ENCODE measurements at places on chromosomes 13 and 19.

- DNase-seq = no peak
Measured at GRCh38 chr13:46983881-46984280, 87.0 kb upstream of the HTR2A start.

DNA sequence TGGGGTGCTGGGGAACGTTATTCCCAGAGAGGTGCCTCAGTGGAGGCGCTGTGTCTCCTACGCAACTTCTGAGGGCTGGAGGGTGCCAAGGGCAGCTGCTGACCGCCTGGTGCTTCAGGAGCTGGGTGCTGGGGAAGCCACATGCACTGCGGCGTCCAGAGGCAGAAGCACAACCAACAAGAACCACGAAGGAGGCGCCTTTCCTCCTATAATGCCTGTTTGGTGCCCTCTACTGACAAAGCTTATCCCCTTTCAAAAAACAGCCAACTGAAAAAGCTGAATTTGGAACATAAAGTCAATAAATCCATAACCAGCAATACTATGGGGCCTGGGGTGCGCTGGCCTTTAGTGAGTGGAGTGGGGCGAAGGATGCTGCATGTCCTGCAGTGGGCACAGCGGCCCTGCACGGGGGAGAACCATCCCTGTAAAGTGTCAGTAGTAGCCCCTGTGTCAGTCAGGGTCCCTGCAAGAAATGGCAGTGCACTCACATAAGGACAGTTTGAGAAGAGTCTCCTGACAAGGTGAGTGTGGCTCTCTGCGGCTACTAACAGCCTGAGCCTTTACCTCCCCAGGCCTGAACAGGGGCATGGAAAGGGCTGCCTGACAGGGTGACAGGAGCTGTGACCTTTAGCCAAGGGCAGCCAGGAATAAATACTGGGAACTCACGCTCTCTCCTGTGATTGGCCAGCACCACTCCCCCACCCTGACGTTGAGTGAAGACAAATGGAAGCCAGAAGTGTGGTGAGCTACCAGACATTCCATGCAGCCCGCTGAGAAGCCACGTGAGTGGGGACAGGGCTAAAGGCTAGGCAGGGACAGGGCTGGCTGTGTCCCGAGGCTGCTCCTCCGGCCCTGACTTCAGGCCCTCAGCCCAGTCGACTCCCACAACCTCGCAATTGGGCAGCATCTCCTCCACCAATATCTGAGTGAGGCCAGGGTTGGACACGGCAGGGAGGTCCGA, 4.5 kb upstream of the B3GNT8 start:
- no peak for DNase-seq

DNA sequence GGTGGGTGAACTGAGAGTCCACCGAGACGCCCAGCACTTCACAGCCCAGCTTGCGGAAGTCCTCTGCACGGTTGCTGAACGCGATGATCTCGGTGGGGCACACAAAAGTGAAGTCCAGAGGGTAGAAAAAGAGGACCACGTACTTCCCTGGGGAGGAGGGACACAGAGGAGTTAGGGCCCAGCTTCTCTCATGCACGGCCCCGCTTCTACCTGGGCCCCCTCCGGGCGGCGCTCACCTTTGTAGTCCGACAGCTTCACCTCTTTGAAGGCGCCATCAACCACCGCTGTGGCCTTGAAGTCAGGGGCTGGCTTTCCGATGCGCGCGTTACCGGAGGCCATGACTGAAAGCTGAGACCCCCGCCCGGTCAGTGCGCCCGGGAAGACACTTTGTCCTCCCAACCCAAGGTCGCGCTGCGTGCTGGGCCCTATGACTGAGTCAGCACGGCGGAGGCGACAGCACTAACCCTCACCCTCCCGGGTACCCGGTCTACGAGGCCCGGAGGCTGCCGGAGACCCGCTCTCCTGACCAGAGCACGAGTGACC, 606 bp downstream of the PRDX2 start:
- DNase-seq = no peak

- no peak for DNase-seq
Measured at GRCh38 chr19:35777086-35777841, 1.9 kb downstream of the ARHGAP33 start.

GRCh38 chr13:30158774-30159445, 148.4 kb downstream of the KATNAL1 start:
- no peak for DNase-seq

GRCh38 chr13:99617474-99618255, 116.4 kb downstream of the TM9SF2 start:
- DNase-seq = no peak

DNA sequence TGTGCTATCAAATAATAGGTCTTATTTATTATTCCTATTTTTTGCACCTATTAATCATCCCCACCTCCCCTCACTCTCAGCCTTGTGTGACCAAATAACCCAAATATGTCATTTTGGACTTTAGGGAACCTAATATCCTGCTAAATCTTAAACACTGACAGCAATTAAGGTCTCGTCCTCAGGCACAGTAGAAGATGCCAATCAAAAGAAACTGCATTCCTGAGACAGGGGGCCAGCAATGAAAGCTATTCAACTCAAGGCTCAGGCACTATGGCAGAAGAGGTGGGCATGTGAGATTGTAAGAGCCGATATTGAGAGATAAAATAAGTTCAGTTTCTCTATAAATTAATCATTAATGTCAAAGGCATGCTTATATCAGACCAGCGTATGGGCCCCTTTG, 1437.7 kb upstream of the PCDH9 start:
- no peak for DNase-seq

- DNase-seq = no peak
Measured at GRCh38 chr19:31279436-31279765, 69.8 kb downstream of the TSHZ3 start.

- DNase-seq = no peak
Measured at GRCh38 chr13:91154558-91155353, 192.7 kb upstream of the MIR17HG start.

DNA sequence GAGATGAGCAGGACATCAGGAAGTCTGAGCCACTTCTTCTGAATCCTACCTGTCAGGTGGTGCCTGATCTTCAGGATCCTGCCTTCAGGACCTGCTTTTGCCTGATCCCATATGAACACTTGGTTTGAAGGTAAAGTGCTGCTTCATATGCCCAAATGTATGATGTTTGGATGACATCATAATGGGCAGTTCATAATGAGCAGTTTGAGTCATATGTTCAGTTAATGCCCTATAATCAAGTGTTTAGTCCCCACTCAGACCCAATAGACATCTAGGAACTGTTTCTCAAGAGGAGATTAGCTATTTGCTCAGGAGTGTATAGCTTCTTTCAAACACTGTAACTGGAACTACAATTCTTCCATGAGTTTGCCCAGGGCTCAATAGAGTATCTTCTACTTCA, 58.8 kb downstream of the POLR1D start:
- DNase-seq = no peak

- DNase-seq = no peak
Measured at GRCh38 chr19:51520728-51521127, 10.7 kb downstream of the SIGLEC6 start.

DNA sequence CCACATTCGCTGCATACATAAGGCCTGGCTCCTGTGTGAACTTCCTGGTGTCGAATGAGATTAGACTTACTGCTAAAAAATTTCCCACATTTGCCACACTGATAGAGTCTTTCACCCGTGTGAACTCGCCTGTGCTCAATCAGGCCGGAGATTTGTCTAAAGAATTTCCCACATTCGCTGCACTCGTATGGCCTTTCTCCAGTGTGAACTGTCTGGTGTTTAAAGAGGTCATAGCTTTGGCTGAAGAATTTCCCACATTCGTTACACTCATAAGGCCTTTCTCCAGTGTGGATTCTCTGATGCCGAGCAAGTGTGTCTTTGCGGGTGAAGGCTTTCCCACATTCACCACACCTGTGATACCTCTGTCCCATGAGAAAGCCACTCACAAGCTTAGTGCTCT, 6.5 kb downstream of the ZNF671 start:
- no peak for DNase-seq

DNA sequence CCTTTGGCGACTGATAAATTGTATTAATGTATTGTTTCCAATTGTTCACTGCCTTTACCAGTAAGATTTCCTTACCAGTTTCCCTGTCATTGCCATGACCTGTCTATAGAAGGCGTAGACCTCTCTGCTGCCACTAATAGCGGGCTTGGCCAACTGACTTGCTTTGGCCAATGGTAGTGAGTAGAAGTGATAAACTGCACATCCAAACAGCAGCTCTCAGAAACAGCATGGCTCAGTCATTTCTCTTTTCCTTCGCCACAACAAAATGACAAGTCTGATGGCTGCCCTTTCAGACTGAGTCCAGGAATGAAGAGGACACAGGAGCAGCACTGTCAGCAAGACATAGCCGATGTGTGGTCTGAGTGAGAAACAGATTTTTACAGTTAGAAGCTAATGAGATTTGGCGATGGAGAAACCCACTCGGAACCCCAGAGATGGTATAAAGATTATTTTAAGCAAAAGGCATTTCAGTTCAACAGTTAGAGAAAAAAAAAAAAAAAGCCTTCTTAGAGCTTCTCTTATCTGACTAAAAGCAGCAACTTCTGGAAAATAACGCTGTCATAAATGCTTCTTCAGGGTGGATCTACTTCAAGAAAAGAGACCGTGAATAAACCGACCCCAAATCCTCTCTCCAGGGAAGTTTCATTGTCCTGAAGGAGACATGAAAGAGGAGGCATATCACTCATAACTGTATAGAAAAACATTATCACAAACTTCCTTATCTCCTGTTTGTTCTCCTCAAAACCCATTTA, 42.0 kb upstream of the TM9SF2 start:
- DNase-seq = no peak

DNA sequence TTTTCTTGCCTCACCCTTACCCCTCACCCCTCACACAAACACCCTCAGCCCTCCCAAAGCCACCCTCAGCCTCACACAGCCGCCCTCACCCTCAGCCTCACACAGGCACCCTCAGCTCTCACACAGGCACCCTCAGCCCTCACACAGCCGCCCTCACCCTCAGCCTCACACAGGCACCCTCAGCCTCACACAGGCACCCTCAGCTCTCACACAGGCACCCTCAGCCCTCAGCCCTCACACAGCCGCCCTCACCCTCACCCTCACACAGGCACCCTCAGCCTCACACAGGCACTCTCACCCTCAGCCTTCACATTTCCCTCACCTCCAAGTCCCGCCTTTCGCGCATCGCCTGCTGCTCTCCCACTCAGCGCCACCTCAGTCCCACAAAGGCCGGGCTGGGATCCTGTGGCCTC, 287 bp upstream of the ZSCAN22 start:
- no peak for DNase-seq

GRCh38 chr19:13053761-13054625, 48.7 kb downstream of the LYL1 start:
- no peak for DNase-seq

DNA sequence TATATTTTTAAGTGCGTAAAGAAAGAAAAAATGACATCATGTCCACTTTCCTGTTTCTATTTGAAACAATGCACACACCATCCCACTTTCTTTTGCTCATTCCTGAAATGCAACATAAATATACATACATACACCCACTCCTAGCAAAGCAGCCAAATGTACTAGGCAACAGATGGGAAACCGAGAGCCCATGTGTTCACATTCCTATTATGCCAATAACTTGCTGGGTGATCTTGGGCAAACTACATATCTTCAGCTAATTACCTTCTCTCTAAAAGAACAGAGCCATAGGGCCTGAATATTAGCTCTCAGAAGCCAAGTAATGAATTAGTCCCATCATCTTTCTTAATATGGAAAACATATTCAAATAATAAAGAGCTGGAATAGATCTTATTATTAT, 610.6 kb upstream of the ATXN8OS start:
- no peak for DNase-seq

- no peak for DNase-seq
Measured at GRCh38 chr13:99224021-99224420, 23.4 kb downstream of the UBAC2 start.

- no peak for DNase-seq
Measured at GRCh38 chr13:76884186-76884906, 1.9 kb downstream of the KCTD12 start.

GRCh38 chr13:104984296-104984818, 1551.1 kb downstream of the EFNB2 start:
- DNase-seq = no peak

- no peak for DNase-seq
Measured at GRCh38 chr13:30785191-30785850, 50.0 kb downstream of the ALOX5AP start.

Data from activated CD8-positive, alpha-beta memory T cell treated with anti-CD3 and anti-CD28 coated beads for 1 hour (primary cell).